CD8-positive, alpha-beta memory T cell (primary cell): ENCODE measurements at places on chromosomes 2 and 18. TPM values are rescaled to one million over a fixed set of nuclear protein-coding genes. Genes with fewer than 3 reads are reported as not detected.

- no peaks in the 10 kb centered on the region for H3K27me3 ChIP-seq
- H3K4me3 ChIP-seq: no peak overlapping the region
- H3K27ac ChIP-seq: no peak overlapping the region
- H3K36me3 ChIP-seq: no peaks in the 10 kb centered on the region
These were observed 124.4 kb downstream of the INHBB start for GRCh38 chr2:120470041-120470965.

The KATNAL2 gene
- 0.98 TPM for total RNA-seq

DNA sequence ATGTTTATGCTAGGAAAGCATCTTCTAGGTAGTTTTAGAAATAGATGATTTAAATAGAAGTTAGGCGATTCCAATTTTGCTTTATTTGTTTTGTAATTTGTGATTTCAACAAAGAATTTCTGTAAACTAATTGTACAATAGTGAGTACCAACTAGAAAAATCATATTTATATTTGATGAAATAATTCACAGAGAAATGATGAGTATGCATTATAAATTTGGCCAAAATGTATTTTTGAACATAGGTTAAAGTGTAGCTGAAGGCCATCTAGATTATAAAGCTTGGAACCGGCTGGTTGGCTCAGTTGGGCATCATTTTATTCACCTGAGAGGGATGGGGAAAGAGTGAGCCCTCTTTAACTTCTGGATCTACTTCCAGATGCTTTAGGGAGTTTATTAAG, 50.4 kb downstream of the GPD2 start:
- H3K4me3 ChIP-seq: no peak overlapping the region
- H3K27ac ChIP-seq: no peak overlapping the region
- H3K4me1 ChIP-seq: no peaks in the 10 kb centered on the region
- H3K36me3 ChIP-seq: no peaks in the 10 kb centered on the region

- no peak for DNase-seq
- no peaks in the 10 kb centered on the region for H3K36me3 ChIP-seq
These were observed 112.3 kb downstream of the MEP1B start for GRCh38 chr18:32301976-32302743.
